Neural progenitor cell (in vitro differentiated cells): ENCODE measurements at places on chromosomes 2 and 18.

- H3K4me3 ChIP-seq, result no peak overlapping the region
- H3K27me3 ChIP-seq, result no peaks in the 10 kb centered on the region
- no peaks in the 10 kb centered on the region for H3K36me3 ChIP-seq
Measured at GRCh38 chr2:3913166-3913565, 209.8 kb downstream of the DCDC2C start.

- H3K4me1 ChIP-seq, result no peaks in the 10 kb centered on the region
- no peak for DNase-seq
- H3K27me3 ChIP-seq, result no peaks in the 10 kb centered on the region
- H3K27ac ChIP-seq, result no peak overlapping the region
Measured at GRCh38 chr2:83874712-83875430, 584.2 kb downstream of the SUCLG1 start.

DNA sequence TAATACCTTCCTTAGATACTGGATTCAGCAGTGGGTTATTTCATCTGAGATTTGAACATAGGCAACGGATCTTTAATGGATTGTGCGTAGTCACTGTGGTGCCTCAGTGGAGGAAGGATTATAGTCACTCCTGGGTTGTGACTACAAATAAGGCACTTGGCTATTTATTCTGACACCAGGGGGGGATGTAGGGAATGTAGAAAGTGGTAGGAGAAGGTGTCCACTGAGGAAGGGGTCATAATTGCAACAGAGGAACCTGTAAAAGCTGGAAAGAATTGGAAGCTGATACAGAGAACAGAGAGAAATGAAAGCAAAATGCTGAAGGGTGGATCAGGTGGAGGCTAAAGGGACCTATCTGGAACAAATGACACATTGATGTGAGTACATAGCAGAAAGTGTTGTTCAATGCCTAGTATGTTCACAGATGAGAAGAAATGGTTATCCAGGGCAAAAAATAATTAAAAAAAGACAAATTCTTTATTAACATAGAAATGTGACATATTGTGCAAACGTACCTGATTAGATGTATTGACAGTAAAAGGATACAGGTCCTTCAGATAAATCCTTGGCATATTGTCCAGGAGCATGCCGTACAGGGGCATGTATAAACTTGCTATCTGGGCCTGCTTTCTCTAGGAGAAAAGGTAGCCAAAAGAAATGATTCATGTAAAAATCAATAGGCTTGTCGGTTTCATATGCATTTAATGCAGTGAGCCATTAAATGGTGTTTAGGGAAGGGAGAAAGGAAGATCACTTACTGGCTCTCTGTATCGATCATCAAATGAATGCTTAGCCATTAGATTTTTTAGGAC, 91.2 kb upstream of the CCDC195 start:
- no peak overlapping the region for H3K27ac ChIP-seq
- H3K36me3 ChIP-seq, result no peaks in the 10 kb centered on the region
- H3K4me1 ChIP-seq, result no peaks in the 10 kb centered on the region
- no peak for DNase-seq
- no peaks in the 10 kb centered on the region for H3K27me3 ChIP-seq

GRCh38 chr18:35424356-35424755, 47.2 kb upstream of the ZNF396 start:
- no peaks in the 10 kb centered on the region for H3K4me1 ChIP-seq
- no peak for DNase-seq
- no peaks in the 10 kb centered on the region for H3K27me3 ChIP-seq
- H3K4me3 ChIP-seq, result no peak overlapping the region
